ENCODE measurements at places on chromosomes 13 and 19.
A peak's percentile ranks its signal among the peaks of the same experiment; 100 is the strongest.

DNA sequence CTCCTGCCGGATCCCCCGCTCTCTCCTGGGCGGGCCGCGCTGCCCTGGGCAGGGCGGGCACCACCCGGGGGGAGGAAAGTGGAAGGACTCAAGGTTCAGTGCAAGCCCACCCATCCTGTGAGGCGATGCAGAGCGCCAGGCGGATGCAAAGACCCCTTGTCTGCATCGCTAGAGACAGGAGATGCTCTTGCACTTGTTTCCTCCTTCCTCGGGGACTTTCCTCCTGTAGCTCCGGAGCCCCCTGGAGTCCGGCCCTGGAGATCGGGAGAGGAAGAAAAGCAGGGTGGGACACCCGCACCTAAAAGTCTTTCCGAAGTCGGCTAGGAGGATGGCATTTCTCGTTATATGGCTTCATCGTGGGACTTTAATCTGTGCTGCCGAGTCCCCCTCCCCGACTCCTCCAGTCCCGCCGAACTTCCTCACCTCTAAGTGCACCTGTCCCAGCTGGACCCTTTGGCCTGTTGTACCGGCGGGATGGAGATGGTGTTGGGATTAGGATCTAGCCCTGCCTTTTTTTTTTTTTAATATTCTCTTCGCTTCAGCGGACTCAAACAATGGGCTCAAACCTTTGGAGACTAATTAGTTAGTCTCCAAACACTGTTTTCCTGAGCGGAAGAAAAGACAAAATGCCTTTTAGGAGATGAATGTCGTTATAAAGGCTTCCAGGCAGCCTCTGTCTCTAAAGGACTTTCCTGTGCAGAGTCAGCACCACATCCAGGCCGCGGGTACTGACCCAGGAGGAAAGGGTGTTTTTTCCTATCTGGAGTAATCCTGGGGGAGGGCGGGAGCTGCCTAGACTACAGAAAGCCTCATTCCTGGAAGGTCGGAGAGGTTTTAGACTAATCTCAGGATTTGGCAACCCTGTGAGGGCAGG, 725 bp downstream of the FAM124A start:
- no peak for DNase-seq

GRCh38 chr13:24307211-24308067, 1.9 kb upstream of the C1QTNF9 start:
- no peak for DNase-seq

DNA sequence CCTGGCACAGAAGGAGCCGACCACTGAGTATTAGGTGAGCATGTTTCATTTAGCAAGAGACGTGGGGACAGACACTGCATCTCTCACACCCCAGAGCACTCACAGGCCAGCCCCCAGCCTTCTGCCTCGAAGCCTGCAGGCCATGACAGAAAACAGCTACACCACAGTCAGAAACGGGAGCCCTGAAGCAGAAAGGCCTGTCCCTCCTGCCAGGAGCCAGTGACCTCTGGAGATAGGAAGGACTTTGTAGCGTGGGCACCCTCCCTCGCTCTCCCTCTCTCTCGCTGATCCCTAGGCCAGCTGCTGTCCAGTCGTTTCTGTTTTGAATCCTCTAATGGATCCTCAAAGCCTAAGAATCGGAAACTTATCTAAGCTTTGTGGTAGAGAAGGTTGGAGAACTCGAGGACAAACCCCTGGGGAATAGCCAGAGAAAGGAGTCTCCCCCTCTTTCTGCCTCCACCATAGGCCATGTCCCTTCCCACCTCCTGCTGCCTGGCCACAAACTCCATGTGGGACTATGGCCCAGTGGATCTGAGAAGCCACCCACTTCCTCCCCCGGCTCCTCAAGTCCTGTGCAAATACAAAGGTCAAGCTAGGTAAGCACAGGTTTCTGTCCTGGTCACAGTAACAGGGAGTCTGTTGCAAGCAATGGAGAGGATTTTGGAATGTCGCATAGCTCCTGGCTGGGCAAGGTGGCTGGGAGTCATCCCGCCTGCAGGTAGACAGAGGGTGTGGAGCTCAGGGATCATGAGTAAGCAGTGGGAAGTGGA, 95.1 kb downstream of the NUFIP1 start:
- DNase-seq: no peak

- no peak for DNase-seq
These were observed 21.7 kb upstream of the LAMP1 start for GRCh38 chr13:113275387-113275786.

GRCh38 chr13:23744315-23744714, 144.9 kb downstream of the MIPEP start:
- DNase-seq: no peak

DNA sequence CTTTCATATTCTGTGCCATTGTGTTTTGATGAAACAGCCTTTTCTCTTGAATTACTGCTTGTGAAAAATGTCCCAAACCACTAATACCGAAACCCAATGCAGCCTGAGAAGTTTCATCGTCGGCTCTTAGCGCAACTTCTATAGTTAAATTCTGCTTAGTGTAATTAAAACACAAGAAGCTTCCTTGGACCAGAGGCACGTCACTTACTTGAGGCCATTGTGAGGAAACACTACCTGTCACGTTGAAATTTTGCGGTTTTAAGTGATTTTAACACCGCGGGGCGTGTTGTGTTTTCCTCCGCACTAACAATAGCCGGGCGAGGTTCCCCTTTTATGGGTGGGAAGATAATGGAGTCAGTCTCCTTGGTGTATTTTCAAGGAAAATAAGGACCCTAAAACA, 70.9 kb downstream of the GGACT start:
- DNase-seq: no peak

DNA sequence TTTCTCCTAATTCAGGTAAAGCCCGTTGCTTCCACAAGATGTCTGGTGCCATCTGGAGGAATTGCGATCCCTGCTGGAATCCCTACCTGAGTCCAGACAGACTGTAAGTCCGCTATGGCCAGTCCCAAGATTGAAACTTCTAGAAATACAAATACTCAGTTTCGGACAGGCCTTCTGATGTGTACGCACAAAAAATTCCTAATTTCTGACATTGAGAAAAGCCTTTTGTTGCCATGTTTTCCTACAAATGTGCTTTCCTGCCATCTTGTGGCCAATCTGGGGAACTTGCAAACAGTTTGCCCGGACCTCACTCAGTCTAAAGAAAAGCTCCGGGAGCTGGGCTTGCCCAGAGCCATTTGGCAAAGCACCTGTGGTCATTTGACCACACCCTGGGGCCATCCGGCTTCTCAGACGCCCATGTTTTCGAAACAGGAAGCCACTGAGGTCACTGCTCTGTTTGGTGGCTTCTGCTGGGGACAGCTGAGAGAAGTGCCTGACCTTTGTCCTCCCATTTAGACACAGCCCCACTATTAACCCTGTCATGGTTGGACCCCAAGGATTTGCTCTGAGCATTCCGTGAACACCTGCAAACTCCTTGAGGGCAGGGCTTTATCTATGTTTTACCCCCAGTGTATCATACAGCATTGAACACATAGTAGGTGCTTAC, 79.4 kb downstream of the SLC15A1 start:
- DNase-seq: peak; percentile 29

GRCh38 chr19:5711025-5711424, 8.9 kb downstream of the LONP1 start:
- no peak for DNase-seq

DNA sequence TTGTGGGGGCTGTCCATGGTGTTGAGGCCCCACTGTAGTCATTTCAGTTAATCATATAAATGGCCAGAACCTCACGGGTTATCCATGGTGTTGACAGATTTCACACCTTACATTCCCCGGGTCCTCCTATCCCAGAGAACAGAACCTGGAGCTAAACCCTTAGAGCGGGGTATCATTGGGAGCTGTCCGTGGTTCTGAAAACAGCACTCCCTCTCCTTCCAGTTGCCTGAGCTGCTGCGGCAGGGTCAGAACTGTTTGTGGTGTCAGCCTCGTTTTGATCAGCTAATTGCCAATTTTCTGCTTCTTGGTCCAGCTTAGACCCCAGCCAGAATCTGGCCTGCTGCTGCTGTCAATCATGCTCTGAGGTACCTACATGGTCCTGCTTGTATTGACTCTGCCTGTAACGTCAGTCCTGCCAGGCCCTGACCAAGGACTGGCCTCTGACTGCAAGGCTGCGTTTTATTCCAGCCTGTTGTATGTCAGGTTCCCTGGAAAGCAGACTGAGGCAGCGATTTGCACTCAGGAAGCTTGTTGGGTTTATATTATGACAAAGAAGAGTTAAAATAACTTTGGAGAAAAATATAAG, 55.8 kb upstream of the KCTD15 start:
- no peak for DNase-seq

GRCh38 chr19:531009-531752, 379 bp upstream of the CDC34 start:
- peak; percentile 84 for DNase-seq

DNA sequence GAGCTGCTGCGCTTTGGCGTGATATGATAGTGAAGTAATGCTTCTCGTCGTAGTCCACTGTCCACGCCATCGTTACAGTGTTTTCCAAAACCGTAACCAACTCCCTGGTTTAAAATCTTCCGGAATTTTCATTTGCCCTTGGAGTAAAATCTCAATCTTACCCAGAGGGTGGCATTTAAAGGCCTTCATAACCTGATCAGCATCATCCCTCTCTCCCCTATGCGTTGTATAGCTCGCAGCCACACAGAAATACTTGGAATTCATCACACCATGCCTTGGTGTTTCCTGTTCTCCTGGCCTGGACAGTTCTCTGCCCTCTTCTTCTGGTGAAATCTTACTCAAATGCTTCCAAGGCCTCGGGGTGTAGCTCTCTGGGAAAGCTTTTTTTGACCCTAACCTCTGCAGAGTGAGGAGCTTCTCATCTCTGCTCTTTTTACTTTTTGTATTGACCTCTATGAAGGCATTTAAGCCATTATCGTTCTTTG, 839 bp downstream of the MPHOSPH8 start:
- DNase-seq: no peak

- DNase-seq: no peak
These were observed 50.1 kb upstream of the ATP12A start for GRCh38 chr13:24630121-24630520.

GRCh38 chr19:29273000-29273640, 60.2 kb upstream of the UQCRFS1 start:
- no peak for DNase-seq

GRCh38 chr19:39403331-39404312, 3.0 kb upstream of the ZFP36 start:
- DNase-seq: peak; percentile 96

DNA sequence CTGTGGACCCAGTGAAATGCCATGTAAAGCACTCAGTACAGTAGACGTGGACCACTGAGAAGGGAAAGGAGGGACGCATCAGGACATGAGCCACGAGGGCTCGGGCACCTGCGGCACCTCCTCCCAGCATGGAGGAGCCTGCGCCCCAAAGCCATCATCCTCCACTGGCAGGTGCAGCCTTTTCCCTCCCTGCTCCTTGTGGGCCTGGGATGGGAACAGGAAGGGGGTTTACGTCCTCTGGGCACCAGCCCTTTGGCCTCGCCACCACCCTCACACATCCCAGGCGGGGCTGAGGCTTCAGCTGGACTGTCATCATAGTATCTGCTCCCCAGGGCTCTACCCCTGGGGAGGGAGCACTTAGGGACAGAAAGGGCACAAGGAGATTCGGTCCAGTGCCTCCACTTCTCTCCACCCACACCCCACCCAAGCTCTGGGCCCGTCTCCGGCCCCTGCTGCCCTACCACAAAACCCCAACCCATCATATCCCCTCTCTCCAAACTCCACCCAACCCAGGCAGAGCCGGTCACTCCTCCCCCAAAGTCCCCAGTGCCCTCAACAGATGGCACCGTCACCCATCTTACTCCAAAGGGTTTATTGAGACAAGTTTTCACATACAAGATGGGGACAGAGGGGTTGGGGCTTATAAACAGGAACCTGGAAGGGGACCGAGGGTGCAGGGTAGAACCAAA, 2.2 kb upstream of the PRKD2 start:
- DNase-seq: no peak

DNA sequence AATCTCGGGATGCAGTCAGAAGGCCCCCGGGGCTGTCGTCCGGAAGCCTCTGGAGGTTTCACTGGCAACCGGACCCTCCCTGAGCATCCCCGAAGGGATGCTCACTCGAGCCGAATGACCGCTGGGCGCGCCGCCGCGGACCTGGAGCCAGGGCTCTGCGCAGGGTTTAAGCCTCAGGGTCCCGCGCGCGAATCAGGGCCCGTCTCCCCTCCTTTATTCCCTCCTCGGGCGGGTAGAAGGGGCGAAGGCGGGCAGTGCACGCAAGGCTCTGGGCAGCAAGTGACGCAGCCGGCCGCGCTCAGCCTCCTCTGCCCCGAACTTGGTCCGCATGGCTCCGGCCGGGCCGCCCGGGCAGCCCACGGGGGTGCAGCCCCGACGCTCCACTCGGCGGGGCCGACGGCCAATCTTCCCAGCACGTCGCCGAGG, 572 bp downstream of the SHISA2 start:
- no peak for DNase-seq

DNA sequence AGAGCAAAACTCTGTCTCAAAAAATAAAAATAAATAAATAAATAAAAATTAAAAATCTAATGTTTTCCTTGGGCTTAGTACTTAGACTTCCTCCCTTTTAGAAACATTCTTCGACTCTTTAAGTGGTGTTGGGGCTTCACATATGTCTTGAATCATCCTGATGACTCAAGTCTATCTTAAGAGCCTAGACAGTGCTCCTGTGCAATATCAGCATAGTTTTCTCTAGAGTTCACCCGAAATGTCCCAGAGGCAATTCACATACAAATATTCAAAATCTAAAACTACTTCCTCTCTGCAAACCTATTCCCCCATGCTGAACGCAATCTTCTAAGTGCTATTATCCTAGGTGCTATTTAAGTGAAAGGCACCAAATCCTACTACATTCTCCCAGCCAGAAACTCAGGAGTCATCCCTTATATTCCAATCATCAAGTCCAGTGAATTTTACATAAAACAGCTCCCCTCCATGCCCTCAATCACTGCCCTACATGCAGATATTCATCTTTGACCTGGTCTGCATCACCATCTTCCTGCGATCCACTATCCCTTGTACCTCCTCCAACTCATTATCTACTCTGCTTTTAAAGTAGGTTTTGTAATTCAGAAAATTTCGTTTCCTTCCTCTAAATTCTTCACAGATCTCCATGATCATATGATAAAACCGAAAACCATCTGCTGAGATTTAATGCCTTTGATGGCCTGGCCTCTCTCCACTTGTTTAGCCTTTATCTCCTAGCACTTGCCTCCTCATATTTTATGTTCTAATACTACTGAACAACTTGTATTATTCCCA, 102.7 kb downstream of the ELF1 start:
- no peak for DNase-seq

DNA sequence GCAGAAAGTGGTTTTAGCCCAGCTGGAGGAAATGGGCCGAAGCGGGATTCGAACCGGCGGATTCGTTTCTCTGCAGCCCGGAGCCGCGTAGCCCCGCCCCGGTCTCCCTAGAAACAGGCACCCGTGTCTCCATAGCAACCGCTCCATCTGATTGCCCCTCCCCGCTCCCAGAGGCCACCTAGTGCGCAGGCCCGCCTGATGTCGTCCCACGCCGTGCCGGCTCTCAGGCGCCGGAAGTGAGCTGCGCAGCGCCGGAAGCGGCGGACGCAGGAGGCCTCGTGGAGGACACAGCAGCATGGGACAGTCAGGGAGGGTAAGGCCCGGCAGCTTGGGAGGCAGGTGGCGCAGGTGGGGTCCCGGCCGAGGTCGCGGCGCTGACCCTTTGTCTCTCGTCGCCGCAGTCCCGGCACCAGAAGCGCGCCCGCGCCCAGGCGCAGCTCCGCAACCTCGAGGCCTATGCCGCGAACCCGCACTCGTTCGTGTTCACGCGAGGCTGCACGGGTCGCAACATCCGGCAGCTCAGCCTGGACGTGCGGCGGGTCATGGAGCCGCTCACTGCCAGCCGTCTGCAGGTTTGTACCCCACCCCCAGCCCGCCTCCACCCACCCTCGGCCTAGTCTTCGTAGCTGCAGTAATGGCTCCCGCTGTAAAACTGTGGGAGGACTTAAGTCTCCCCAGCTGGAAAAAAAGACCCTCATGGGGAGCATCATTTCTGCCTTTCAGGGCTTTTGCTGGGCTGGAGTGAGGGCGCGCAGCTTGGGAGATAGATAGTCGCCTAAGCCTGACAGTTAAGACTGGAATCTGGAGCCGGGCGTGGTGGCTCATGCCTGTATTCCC, at the start of gene PPAN:
Gene PPAN (plus strand): TSS at position 263 of the 837 bp plus-strand sequence. CDS start 33 bp downstream, at position 296.
- peak; percentile 84 for DNase-seq

All from bone marrow (tissue), 2 donors.